ENCODE measurements at places on chromosomes 3 and 15.

DNA sequence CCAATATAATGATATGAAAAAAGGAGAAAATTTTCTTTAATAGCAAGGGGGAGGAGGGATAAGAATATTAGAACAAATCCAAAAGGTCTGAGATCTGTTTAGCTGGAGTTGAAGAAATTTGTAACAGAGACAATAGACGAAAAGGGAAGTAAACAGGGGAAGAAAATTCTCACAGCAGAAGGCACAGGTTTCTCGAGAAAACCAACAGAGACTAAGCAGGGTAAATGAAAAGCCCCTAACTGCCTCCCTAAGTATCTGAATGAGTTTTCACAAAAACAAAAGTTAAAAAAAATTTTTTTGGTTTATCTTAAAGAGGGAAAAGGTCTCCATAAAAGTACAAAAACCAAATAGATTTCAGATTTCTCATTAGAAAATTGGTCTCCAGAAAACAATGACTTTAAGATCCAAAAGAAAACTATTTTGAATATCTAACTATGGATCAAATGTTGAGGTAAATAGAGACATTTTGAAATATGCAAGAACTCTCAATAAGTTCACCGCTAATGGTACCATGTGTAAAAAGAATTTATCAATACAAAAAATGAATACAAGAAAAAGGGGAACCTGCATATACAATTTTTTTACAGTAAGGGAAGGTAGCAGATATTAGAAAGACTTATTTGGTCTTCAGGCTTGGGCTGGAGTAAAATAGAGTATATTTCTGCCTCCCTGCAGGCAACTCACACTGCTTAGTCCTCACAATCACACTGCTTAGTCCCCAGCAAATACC lies 23.9 kb upstream of the NEK10 start:
- no peak for DNase-seq

DNA sequence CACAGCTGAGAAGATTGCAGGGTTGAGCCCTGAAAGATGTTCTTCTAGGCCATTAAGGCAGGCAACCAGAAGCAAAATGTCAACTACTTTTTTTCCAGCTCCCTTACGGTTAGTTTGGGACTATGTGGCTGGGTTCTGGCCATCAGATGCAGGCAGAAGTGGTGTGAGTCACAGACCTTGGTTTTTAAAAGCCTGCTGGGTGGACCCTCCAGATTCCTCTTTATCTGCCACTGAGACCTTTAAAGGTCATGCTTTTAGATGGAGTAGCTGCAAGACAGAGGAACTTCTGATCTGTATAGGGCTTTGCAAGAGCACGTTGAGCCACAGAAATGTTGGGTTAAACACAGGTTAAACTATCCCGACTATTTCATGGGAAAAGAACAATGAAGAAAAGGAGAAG lies 102.9 kb downstream of the CHST2 start:
- no peak for DNase-seq

DNA sequence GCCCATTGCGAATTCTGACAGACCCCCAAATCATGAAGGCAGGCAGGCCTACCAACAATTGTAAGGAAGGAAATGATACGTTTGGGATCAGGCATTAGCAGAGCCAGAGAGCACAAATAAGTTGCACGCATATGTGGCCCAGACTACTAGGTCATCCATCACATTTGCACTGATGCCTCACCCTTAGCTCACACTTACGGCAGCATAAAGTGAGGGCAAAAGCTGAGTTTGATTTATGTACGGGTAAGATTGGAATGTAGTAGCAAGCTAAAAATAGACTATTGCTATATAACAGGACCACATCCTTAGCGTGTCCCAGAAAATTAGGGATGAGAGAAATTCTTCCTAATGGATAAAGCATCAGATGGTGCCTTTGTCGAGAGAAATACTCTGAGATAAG lies 58.6 kb downstream of the QTRT2 start:
- DNase-seq, result no peak

GRCh38 chr3:35422836-35423601 lies 216.3 kb upstream of the ARPP21 start:
- no peak for DNase-seq

GRCh38 chr15:69424748-69425413 lies 10.7 kb downstream of the KIF23 start:
- DNase-seq, result no peak

DNA sequence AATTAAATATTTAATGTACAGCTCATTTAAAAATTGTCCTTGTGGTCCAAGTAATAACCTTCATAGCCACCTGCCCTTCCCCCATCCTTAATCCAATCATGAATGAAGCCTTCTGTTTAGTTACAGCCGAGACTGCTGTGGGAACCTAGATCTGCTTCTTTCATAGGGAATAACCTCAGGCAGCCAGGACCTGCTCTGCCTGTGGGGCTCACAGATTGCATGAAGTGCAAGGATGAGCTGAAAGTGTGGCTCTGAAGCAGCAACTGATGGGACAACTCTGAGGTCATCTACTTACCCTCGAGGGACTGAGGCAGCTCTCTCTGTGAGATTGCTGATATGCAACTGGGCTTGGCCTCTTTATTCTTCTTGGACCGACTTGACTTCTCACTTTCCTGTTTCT lies 169.8 kb downstream of the POTEB3 start:
- DNase-seq, result no peak

Data from RWPE1 (cell line).